B cell (primary cell): ENCODE measurements at places on chromosomes 3 and 15.

DNA sequence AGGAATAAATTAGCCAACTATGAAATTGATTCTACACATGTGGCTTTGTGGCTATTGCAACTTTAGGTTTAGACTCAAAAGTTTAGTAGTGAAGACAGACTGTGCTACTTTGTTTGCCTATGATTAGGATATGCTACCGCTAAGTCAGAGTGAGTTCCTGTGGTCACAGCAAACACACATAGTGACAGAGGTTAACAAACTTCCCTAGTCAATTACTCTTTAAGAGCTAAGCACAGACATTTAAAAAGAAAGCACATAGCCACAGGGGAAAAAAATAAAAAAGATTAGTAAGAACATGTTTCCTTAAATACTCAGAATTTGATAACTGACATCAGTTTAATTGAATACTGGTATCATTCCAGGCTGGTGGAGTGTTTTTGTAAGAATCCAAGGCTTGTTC lies 207.1 kb downstream of the GBE1 start:
- no peak for DNase-seq

- DNase-seq, result no peak
These were observed 9.6 kb upstream of the SMARCC1 start for GRCh38 chr3:47791193-47791855.

- no peak for DNase-seq
These were observed 224.7 kb downstream of the CACNA2D3 start for GRCh38 chr3:54347060-54347459.

- no peak for DNase-seq
These were observed 28.9 kb upstream of the MITF start for GRCh38 chr3:69710153-69710977.
